ENCODE measurements at places on chromosomes 1 and 21. TPM values are rescaled to one million over a fixed set of nuclear protein-coding genes. Genes with fewer than 3 reads are reported as not detected.

The CELA3A gene
- not detected for total RNA-seq

The PLCH2 gene
- total RNA-seq: 0.40 TPM

The TRIM45 gene
- total RNA-seq: 1.1 TPM

The CFHR3 gene
- total RNA-seq: 0.15 TPM

The CD101 gene
- 0.14 TPM for total RNA-seq
